ENCODE measurements at places on chromosomes 3 and 15.

- DNase-seq, result no peak
Observed at GRCh38 chr3:16765661-16766060, 119.1 kb upstream of the PLCL2 start.

- no peak for DNase-seq
Observed at GRCh38 chr15:79089331-79089889, 1.2 kb downstream of the RASGRF1 start.

- DNase-seq, result no peak
Observed at GRCh38 chr15:49438962-49439631, 16.1 kb downstream of the FGF7 start.

- no peak for DNase-seq
Observed at GRCh38 chr3:168696051-168696450, 600.3 kb upstream of the GOLIM4 start.

- no peak for DNase-seq
Observed at GRCh38 chr15:83299462-83299861, 15.0 kb upstream of the BNC1 start.

DNA sequence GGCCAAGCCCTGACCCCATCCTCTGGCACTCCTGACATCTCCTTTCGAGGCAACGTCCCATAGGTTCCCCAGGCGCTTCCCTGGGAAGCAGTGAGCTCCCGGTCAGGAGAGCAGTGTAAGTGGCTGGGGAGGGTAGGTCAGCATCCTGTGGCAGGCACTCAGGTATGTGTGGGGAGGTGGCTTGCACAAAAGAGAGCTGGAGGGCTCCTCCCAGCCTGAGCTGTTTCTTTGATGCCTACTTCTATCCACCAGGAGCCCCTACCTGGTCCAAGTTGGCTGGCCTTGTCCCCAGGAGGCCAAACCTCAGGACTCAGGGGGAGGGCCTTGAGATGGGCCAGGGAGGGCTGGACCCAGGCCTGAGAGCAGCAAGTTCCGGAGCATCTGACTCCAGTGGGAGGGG lies 31.7 kb upstream of the LINGO1 start:
- DNase-seq, result no peak

- no peak for DNase-seq
Observed at GRCh38 chr3:21435871-21436270, 315.1 kb downstream of the ZNF385D start.

DNA sequence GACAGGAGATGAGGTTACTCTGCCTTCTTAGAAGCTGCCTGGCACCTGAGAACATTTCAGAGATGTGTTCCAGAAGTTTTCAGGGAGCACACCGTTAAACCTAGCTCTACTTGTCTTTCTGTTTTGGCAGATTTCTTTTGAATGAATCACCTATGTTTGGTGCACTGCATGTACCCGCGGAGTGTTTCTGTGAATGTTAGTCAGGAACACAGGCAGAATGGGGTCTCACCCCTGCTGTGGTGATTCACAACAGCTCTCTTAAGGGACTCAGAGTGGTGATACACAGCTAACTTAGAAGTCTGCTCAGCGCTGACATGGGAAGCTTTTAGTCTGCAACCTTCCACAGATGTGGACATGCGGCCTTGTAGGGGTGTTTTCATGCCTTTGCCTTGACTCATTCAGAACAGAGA lies 24.0 kb downstream of the TSEN2 start:
- no peak for DNase-seq

DNA sequence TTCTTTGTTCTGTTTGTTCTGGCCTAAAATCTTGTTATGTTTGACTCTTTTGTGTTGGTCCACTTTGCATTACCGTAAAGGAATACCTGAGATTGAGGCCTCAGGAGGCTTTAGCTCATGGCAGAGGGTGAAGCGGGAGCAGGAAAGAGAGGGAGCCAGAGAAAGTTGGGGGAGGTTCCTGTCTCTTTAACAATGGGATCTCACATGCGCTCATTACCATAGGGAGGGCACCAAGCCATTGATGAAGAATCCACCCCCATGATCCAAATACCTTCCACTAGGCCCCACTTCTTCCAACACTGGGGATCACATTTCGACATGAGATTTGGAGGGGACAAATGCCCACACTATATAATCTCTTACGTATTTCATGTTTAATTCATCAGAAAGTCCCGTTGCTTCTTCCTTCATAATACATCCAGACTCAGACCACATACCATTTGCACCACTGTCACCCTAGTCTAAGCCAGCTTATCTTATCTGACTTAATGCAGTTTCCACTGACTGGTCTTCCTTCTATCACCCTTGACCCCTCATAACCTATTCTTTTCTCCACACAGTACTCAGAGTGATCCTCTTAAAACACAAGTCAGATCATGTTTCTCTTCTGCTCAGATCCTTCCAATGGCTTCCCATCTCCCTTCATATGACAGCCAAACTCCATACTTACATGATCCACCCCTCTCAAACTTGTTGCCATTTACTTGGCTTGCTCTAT lies 13.5 kb downstream of the KBTBD8 start:
- DNase-seq, result no peak

- DNase-seq, result no peak
Observed at GRCh38 chr15:31814082-31814481, 216.2 kb upstream of the CHRNA7 start.

- DNase-seq, result no peak
Observed at GRCh38 chr3:187684880-187685279, 14.7 kb upstream of the SST start.

DNA sequence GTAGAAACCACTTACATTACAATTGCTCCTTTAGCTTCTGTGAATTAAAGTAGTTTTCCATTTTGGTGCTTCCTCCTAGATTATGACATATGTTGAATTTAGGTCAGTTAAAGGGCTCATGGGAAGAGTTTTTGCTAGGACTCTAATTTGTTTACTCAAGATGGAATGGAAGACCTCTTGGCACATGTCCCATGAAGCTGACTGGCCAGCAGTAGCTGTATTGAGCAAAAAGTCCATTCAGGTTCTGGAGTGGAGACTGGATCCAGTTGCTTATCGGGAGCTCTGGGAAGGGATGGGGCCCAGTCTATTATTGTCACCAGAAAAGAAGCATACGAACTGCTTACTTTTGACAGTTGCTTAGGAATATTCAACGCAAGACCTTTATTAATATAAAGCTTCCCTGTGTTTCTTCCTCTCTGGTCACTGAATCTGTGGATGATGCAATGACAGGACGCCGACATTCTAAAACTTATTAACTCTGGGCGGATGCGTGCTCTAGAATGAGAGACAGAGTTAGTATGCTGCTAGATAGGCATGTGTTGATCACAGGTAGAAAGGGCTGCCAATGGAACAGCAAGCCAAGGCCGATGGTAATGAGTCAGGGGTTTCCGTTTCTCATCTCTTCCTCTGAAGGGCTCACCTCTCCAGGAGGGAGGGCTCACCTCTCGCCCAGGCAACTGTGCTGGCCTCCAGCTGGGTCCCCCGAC lies 155.8 kb downstream of the NR1D2 start:
- no peak for DNase-seq

DNA sequence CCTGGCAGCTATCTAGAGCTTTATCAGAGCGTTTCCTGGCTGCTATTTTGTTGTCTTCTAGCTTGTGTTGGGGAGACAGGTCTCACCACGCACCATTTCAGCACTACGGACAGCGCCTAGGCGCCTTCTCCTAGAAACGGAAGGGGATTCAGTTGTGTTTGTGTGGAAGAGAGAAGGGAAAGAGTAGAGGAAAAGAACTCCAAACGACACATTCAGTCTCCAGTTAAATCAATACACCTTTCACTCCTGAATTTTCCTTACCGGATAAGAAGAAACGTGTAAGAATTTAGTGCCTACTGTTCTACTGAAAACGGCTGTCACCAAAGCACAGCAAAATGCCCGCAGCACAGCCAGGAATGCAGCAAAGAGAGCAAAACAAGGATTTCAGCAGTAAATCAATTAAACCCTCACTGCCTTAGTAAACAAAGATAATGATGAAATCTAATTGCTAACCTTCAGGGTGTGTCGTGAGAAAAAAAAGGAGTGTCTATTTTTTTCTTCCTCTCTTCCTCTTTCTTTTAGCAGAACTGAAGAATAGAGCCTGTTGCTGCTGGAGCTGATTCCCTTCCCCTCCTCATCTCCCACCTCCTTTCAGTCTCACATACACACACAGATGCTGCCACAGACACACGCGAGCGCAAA lies 412 bp upstream of the CTXN2 start:
- DNase-seq, result no peak

- DNase-seq, result no peak
Observed at GRCh38 chr3:31196881-31197364, 302.5 kb upstream of the GADL1 start.

DNA sequence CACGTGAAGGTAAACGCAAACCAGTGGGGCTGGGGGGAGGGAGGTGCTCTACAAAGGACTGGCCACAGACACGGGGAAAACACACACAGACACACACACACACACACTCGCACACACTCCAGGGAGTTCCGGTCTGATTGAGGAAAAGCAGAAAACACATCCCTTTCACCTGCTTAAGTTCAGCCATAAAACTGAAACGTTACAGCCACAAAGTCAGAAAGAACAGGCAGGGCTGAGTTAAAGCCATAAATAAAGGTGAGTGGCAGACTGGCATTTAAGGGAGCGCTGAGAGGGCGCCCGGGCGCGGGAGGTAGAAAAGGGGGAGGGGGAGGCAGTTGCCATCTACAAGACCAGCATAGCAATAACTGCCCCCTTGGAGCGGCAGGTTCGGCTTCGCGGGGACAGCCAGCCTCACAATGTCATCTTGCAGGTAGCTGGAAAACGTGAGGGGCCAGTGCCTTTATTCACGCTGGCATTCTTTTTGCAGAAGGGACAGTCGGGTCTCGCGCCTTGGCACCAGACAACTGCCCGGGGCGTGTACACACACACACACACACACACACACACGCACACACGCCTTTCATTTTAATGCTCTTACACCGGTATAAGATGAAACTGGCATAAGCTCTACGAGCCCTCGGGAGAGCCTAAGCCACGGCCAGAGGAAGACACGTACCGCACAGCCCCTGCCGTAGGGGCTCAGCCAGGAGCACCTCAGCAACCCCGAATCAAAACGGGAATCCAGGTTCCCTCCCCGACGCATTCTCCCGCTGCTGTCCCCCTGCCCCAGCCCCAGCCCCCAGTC lies 866 bp downstream of the TNIK start:
- peak; percentile 17 for DNase-seq

GRCh38 chr15:59232476-59232875 lies 25.8 kb downstream of the LDHAL6B start:
- no peak for DNase-seq

GRCh38 chr3:105747060-105747541 lies 121.7 kb downstream of the CBLB start:
- DNase-seq, result no peak

GRCh38 chr3:189602471-189602870 lies 28.7 kb upstream of the TP63 start:
- no peak for DNase-seq
